Amniotic stem cell (primary cell): ENCODE measurements at places on chromosomes 2 and 18.

DNA sequence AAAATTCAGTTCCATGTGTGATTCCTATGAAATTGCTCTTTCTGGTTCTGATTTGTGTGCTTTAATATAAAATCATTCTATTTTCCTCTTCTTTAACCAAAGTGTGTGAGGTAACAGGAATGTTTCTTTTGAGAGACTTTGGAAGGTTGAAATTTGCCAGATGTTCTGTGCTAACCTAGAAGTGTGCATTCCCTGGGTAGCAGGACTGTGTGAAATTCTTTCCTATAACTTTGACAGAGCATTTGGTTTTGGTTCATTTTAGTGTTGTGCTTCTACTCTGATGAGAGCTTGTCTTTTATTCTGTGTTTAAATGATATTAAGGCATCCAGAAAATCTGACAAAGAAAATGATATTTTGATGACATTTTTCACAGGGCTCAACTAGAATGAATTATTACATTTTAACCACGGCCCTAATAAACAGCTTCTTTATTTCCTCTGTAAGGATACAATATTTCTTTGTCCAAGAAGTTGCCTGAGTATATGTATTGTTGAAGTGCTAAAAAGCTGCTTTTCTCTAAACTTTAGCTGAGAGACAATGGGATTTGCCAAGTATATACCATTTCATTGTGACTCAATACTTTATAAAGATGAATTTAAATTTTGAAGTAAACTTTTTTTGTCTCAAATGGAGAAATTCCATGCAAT is 34.7 kb upstream of the DLX1 start:
- no peak for DNase-seq

DNA sequence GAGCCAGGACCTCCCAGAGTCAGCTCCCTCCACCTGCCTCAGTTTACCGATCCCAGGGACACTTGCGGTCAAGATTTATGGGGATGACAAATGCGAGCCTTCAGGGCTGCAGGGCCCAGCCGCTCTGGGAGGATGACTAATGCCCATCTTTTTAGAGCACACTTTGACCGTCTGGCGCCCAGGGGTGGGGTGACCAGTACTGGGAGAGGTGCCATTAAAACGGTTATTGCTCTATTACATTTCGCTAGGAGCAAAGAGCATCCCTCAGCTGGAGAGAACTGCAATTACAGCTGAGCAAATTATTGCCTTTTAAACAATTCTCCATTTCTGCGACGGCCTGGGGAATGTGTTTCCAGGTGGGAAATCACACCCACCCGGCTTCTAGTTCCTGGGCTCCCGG is 42.6 kb upstream of the HPCAL1 start:
- no peak for DNase-seq

GRCh38 chr18:77820472-77820871 is 570.8 kb downstream of the GALR1 start:
- DNase-seq: no peak

DNA sequence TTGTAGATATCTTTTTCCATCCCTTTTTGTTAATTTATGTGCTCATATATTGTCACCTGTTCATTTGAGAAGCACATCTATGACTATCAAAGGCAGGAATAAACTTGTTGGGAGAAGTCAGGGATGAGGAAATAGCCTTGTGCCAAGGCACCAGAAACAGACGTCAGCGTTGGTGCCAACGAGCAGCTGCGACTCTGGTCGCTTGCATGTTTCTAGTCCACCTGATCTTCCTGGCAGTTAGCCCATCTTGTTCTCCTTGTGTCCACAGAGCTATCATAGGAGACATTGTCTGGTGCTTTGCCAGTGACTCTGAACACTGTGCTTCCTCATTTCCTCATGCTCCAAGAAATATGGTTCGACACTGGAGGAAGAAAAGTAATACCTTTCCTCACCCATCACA is 374.4 kb downstream of the PTPRM start:
- no peak for DNase-seq
